ENCODE measurements at places on chromosomes 16 and 17.

DNA sequence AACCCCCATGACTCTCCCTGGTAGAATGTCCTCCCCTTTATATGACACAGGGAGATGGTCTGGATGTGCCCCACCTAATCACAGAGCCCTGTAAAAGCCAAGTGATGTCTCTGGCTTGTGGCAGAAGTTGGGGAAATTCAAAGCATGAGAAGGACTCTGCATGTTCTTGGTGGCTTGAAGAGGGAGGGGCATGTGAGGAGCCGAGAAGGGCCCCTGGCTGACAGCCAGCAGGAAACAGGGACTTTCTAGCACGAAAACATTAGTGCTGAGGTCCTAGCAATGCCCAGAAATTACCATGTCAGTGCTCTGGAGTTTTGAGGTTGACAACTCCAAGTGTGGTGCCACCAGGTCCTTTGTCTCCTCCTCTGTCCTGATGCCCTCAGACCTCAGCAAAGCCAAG lies 75.9 kb downstream of the USP22 start:
- peak; percentile 34 for DNase-seq

DNA sequence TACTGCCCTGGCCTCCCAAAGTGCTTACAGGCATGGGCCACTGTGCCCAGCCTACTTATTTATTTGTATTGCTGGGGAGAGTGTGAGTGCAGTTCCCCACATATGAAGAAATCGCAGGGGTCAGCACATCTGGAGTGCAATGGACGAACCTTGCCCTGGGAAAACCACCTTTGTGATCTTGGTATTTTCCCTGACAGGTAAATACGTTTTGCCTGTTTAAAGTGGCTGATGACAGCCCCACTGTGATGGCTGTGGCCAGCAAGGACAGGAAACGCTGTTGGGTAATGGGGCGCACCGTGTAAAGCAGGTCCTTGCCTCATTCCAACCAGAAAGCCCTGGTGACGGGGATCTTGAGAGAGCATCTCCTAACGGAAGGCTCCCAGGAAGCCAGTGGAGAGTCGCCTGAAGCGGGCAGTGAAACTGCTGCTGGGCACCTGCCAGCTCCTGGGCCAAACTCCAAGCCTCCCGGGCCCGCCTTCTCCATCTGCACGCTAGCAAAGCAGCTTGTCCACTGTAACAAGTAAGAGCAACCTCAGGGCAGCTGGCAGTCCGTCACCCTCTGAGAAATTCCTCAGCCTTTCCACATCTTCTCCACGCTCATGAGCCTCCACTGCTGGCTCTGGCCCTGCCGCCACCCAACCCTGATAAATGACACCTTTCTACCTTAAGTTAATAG lies 17.5 kb downstream of the EMC8 start:
- DNase-seq = no peak

- DNase-seq = peak; percentile 35
These were observed 1.9 kb upstream of the C16orf74 start for GRCh38 chr16:85752511-85753420.

- no peak for DNase-seq
These were observed 173.0 kb downstream of the KATNIP start for GRCh38 chr16:27722892-27723450.

- DNase-seq = no peak
These were observed 8.4 kb upstream of the MED9 start for GRCh38 chr17:17468217-17469010.

Measured in naive B cell (primary cell).